ENCODE measurements at places on chromosomes 16 and 17.

GRCh38 chr17:28675490-28675889, 13.5 kb downstream of the SUPT6H start:
- DNase-seq, result no peak

GRCh38 chr16:79392081-79392480, 208.5 kb downstream of the MAF start:
- no peak for DNase-seq

DNA sequence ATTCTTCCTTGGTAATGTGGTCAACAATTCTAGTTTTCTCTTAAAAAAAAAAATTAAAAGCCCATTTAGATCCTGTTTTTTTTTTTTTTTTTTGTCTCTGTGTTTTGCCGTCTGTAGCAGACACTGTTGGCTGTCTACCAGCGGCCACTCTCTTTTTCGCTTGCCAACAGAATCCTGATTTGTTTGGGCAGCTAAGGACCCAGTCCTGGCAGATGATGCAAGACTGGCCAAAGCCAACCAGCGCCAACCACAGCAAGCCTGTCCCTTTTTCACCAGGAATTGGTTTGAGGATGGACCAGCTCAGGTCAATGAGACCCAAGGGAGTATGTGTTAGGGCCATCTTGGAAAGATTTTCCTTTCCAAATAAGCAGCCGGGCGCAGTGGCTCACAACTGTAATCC, 28.2 kb downstream of the ST3GAL2 start:
- no peak for DNase-seq

- no peak for DNase-seq
Measured at GRCh38 chr17:17055286-17056155, 13.3 kb downstream of the MPRIP start.

DNA sequence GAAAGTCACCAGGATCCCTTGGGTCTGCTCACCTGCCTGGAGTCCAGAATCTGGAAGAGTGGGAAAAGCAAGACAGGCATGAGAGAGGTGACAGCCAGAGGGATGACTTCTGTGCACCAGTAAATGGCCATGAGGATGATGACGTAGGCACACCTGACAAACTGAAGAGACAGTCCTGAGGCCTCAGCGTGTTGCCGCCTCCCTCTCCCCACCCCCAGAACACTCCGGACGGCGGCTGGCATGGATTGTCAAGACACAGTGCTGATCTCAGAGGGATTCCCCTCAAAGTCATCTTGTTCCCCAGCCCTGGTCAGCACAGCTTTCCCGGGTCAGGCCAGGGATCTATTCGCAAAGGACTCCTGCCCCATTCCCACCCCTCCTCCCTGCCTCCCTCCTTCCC, 6.2 kb downstream of the SLC13A5 start:
- DNase-seq, result no peak

DNA sequence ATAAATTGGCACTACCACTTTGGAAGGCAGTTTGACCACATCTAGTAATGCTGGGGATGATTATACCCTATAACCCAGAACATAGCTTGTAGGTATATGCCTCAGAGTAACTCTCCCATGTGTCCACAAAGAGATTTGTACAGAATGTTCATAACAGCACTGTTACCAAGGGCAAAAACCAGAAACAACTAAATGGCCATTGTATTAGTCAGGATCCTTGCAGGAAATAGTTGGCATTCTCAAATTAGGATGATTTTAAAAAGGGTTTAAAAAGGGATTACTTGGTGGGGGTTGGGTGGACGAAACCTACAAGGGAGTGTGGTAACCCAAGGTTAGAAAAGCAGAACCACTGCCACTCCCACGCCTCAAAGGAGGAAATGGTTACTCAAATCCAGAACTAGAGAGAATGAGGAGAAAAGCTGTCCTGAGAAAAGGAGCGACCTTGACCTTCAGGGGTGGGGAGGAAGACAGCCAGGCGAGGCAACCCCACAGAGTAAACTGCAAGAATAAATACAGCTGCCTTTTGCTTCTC, 2.1 kb downstream of the CPPED1 start:
- no peak for DNase-seq

DNA sequence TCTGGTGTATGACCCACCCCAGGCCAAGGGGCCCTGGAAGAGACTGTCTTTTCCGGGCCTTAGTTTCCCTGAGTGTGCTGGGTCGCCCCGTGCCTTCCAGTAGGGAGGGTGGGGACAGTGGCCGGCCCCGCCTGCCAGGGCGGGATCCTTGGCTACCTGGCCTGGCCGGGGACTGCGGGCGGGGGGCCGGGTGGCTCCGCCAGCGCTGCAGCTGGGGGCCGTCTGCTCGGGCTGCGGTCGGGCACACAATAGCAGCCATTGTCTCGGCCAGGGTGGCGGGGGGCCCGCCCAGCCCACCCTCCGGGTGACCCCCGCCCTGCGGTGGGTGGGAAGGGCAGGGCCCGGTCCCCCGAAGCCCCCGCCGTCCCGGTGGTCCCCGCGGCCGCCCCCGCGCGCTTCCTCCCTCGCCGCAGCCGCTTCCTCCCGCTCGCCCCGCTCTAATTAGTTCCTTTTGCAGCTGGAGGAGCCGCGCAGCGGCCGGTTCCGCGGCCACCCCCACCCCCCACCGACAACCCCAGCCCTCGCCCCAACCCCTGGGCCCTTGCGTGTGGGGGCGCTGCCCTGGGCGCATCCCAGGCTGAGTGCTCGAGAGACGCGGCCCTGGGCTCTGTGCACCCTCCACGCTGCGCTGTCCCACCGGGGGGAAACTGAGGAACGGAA, 11.6 kb downstream of the GLIS2 start:
- no peak for DNase-seq

DNA sequence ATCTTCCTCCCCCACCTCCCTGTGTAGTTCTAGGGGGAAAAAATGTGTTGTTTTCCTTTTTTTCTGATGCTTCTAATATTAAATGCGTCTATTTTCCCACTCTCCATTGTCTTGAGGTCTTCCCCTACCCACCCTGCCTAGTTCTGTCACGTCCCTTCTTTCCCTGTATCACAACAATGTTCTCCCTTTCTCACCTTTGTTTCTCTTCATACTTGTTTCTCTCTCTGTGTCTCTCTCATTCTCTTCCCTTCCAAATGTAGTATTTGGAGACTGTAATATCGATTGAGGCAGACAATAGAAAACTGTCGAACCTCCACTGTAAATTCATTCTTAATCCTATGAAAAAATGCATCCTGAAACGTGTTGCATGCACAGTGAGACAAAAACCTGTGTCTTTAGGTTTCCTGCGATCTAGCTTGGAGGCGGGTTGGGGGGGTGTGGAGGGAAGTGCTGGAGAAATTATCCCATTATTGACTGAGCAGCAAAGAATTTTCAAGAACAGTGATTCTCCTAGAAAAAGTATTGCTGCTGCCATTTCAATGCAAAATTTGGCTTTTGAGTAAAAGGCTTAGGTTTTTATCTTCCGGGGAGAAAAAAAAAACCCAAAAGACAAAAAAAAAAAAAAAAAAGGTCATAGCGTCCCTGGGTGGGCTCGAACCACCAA, 1.3 kb upstream of the PSMB3 start:
- DNase-seq, result no peak

- DNase-seq, result no peak
Measured at GRCh38 chr16:84177741-84178073, 9.2 kb downstream of the TAF1C start.

- no peak for DNase-seq
Measured at GRCh38 chr16:79054211-79054984, 546.1 kb downstream of the MAF start.

DNA sequence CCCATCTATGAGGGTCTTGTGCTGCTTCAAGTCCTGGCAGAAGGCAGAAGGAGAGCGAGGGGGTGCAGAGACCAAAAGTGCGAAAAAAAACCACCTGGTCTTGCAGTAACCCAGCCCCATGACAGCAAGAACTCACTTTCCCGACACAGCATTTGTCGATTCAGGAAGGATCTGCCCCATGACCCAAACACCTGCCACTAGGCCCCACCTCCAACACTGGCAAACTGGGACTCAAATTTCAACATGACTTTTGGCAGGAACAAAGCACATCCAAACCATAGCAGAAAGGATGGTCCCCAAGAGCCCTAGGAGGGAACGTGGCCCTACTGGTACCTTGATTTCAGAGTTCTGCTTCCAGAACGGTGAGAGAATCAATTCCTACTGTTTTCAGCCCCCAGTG, 34.7 kb upstream of the KLHDC4 start:
- DNase-seq, result no peak

GRCh38 chr17:7284911-7285310, 3.4 kb downstream of the SLC2A4 start:
- DNase-seq, result no peak

- no peak for DNase-seq
Measured at GRCh38 chr17:77736199-77736585, 222.3 kb upstream of the TNRC6C start.

DNA sequence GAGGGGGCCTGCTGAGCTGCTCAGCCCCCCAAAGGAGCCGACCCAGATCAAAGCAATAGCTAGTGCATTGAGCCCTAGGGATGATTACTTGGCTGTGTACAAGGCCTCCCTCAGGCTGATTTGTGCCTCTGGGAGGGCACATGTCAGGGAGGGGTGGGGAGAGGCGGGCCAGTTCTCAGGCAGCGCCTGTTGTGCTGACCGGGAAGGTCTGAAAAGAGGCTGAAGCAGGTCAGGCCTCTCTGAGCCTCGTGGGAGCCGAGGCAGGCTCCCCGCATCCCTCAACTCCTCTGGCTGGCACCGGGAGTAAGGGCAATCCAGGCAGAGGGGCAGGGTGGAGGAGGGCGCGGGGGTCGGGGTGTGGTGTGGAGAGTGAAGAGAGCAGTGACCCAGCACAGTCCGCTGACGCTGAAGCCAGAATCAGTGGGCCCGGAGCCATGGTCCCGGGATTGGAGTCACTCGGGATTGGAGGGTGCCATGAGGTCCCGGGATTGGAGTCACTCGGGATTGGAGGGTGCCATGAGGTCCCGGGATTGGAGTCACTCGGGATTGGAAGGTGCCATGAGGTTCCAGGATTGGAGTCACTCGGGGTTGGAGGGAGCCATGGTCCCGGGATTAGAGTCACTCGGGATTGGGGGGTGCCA, 3.0 kb downstream of the DCXR start:
- DNase-seq, result no peak

- no peak for DNase-seq
Measured at GRCh38 chr17:57442914-57443571, 186.7 kb downstream of the MSI2 start.
